ENCODE measurements at places on chromosomes 2 and 18. TPM values are rescaled to one million over a fixed set of nuclear protein-coding genes. Genes with fewer than 3 reads are reported as not detected.

Gene SERTAD2
- total RNA-seq, result 6.4 TPM

Gene CXCR4
- total RNA-seq, result 13.9 TPM

Gene HSBP1L1
- 4.3 TPM for total RNA-seq

Gene FAM117B
- 3.0 TPM for total RNA-seq

Gene CD226
- 1.5 TPM for total RNA-seq

Gene MXD1
- total RNA-seq, result 3.5 TPM

Gene CCDC68
- total RNA-seq, result 0.34 TPM

Gene PSMA8
- total RNA-seq, result not detected

Gene RNU2-63P
- total RNA-seq, result 93.7 TPM

Gene ERBB4
- under 0.01 TPM for total RNA-seq

Gene HOXD3
- 9.1 TPM for total RNA-seq

Gene INHBB
- total RNA-seq, result 32.7 TPM

Gene LRRC30
- total RNA-seq, result not detected

Gene RAX
- total RNA-seq, result not detected

Gene RIT2
- not detected for total RNA-seq

Gene CYP26B1
- under 0.01 TPM for total RNA-seq

Gene CDH20
- 0.11 TPM for total RNA-seq

Gene SIX2
- not detected for total RNA-seq

Gene TCF4
- 471 TPM for total RNA-seq

Gene XRCC5
- total RNA-seq, result 237 TPM

Gene TUBB8B
- total RNA-seq, result 0.11 TPM

Gene LOXL3
- 1.2 TPM for total RNA-seq

Gene LONRF2
- under 0.01 TPM for total RNA-seq

Gene DRC1
- not detected for total RNA-seq

Gene FN1
- total RNA-seq, result 543 TPM

Gene SALL3
- total RNA-seq, result not detected

Gene CHAC2
- total RNA-seq, result 4.6 TPM

Gene PAX8
- total RNA-seq, result 0.11 TPM

Gene SLC9A4
- not detected for total RNA-seq

Gene SLC5A7
- total RNA-seq, result not detected

Gene CNTNAP5
- under 0.01 TPM for total RNA-seq

Gene EGR4
- under 0.01 TPM for total RNA-seq

Gene UGT1A4
- not detected for total RNA-seq

Gene IL18R1
- under 0.01 TPM for total RNA-seq

Gene PCBP1
- total RNA-seq, result 40.6 TPM
